ENCODE measurements at places on chromosomes 2 and 18.

DNA sequence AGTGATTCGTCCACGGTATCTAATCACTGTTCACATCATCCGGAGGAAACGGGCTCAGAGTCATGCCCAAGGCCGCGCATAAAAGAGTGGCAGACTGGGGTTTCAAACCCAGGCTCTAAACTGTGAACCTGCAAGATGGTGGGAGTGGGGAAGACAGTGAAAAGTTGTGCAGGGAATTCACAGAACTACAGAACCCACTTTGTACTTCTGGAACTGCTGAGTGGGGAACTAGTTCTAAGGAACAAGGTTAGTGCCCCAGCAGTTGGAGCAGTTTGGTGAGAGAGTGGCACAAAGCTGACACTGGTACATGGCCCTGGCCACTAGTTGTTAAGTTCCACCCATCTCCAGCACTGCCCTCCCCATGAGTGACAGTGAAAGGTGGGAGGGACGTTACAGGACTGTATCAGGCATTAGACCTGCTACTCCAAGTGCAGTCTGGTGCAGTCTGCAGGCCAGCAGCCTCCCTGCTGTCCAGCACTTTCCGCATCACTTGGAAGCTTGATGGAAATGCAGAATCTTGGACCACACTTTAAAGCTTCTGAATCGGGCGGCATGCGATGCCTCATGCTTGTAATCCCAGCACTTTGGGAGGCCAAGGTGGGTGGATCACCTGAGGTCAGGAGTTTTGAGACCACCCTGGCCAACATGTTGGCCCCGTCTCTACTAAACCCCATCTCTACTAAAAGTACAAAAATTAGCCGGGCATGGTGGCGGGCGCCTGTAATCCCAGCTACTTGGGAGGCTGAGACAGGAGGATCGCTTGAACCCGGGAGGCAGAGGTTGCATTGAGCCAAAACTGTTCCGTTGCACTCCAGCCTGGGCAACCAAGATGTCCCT lies 47.3 kb downstream of the C2orf42 start:
- no peak for DNase-seq

GRCh38 chr2:166658901-166659300 lies 164.9 kb upstream of the SCN7A start:
- DNase-seq, result no peak

DNA sequence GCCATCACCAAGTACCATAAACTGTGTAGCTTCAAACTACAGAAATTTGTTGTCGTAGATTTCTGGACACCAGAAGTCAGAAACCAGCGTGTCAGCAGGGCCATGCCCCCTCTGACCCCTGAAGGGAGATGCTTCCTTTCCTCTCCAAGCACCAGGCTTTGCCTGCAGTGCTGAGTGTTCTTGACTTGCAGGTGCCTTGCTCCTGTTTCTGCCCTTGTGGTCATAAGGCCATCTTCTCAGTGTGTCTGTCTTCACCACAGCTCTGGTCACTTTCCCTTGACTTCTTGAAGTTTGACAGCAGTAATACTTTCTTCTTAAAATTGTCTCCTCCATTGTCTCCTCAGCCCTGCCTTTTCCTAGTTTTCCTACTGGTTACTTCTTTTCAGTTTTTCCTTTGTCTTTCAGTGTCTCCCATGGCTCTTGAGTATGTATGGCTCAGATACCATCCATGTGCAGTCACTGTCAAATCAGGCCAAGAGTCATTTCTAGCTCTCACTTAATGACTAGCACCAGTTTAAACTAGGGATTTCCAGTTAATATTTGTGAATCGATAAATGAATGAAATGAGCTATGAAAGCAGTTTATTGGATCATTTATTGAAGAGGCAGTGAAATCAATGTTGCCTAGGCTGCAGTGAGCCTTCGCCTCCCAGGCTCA lies 91.2 kb upstream of the RANBP2 start:
- no peak for DNase-seq

DNA sequence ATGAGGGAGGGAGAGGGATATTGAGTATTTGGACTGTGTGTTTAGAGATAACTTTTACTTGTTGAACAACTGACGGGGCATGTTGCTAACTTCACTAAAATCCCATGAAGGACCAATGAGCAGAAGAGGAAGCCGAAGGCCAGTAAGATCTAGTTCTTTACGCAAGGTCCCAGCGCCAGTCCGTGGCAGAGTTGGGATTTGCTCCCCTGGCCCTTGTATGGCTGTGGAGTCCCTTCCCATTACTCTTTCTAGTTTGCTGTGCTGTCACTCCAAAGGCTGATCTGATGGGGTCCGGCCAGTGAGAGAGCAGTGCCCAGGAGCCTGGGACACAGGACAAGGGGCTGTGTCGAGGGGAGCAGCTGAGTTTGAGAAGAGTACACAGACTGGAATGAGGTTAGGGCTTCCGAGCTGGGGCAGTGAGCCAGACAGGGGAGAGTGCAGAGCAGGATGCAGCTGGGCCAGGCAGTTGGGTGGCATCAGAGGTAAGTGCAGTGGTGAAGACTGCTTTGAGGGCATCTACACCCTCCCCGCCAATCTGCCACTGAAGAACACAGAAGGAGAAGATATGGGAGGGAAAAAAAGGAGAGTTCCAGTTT lies 692.9 kb upstream of the HS6ST1 start:
- DNase-seq, result no peak

- DNase-seq, result peak; percentile 52
Observed at GRCh38 chr18:58044370-58045241, 580 bp downstream of the NEDD4L start.

DNA sequence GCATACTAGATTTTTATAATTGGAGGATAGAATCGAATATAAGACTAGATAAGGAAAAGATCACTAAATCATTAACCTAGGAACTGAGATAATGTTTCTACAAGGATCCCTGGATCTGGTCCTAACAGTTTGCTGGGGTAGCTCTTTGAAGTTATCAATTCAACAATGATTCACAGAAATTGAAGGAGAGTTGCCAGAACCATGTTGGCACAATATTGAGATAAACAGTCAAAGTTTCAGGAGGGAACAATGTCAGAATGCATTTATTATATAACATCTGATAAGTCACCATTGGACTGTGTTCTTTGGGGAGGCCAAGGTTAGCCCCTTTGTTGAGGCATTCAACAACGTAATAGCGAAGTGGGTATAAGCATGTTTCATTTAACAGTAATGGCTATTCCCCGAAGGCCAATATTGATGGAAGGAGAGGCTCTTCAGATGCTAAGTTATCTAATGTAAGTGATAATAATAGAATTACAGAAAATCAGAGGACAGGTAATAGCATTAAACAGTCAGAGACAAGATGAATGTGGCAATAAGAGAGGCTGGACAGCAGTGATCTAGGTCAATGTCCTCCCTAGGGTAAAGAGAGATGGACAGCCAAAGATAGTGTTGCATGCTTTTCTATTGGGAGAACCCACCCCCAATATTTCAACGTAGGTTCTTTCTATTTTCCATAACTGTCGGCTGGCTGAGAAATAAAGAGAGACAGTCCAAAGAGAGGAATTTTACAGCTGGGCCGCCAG lies 604.8 kb upstream of the GYPC start:
- DNase-seq, result no peak

- no peak for DNase-seq
Observed at GRCh38 chr2:129117434-129117833, 798.8 kb upstream of the HS6ST1 start.

GRCh38 chr2:167940734-167941507 lies 306.5 kb downstream of the STK39 start:
- no peak for DNase-seq

GRCh38 chr2:89834306-89834705 lies 1142.8 kb downstream of the RPIA start:
- DNase-seq, result no peak

DNA sequence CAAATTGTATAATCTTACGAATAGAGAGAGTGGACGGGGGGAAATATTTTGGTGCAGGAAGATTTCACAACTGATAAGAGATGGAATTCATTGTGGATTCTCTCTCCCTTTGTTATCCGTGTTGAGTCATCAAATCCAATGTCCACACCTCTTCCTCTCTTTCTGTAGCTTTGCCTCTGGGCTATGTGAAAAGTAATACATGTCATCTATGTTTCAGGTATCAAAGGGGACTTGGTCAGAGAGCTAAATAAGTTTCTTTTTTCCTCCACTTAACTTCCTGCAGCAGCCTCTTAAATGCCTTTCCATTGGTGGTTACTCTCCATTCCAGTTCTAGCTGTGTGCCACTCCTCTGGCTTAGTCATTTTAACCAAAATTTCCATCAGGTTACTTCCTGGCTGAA lies 169.3 kb upstream of the NXPH2 start:
- no peak for DNase-seq

GRCh38 chr2:215625207-215625606 lies 189.3 kb upstream of the FN1 start:
- DNase-seq, result no peak

DNA sequence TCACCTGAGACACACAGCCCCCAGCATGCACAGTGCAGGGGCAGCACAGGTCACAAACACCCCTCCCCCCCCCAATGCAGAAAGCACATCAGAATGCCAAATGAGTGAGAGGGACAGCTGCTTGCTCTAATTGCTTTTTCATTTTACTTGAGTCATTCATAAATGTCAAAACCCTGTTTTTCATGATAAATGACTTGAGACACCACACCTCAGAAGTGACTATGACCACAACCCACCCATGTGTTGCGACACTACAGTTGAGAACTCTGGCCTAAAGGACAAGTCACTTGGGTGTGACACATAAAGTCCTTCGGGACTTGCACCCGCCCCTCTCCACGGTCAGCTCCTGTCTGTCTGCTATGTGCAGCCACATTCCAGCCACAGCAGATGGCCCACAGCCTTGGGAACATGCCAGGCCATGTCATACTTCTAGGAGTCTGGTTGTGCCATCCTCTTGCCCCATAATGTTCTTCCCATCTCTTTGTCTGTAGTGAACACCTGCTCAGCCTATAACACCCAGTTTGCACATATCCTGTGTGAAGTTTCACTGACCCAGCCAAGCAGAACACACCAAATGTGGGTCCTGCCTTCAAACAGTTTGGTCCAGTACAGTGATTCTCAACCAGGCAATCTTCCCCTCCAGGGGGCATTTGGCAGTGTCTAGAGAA lies 30.2 kb upstream of the RIOK3 start:
- DNase-seq, result no peak

DNA sequence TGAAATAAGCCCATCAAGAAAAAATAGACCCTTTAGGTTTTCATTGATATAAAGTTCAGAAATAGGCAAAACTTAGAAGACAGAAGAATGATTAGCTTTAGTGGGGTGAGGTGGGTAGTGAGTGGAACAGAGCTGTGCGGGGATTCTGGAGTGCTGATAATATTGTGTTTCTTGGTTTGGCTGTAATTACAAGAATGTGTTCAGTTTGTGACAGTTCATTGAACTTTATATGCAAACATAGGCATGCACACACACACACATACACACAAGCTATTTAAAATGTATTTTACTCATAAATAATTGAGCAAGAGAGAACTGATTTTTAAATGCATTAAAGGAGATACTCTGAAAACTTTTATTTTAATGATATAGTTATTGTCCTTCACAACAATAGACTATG lies 17.1 kb downstream of the ARHGAP15 start:
- no peak for DNase-seq

Data from WTC11 (cell line).